Prostate gland (tissue), 2 donors: ENCODE measurements at places on chromosomes 4 and X.
A peak's percentile ranks its signal among the peaks of the same experiment; 100 is the strongest.

DNA sequence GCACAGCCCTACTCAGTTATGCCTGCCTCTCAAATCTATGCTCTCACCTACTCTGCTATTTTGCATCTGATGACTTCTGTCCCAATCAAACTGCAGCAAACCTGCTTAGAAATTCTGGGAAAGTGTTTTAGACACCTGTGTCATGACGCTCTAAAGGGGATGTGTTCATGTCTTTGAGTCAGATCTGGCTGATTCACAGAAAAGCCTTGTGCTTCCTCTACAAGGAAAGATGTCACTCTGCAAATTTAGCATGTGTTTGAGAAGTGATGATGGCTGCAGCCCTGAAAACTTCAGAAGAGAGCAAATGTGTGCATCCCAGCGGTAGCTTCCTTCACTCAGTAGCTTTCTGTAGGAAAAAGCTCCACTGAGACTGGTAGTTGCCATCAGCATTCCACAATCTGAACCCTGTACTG is 235.4 kb downstream of the MGST2 start:
- H3K36me3 ChIP-seq = no peaks in the 10 kb centered on the region
- H3K27me3 ChIP-seq = no peaks in the 10 kb centered on the region
- no peaks in the 10 kb centered on the region for H3K4me1 ChIP-seq
- H3K4me3 ChIP-seq = no peak overlapping the region
- H3K27ac ChIP-seq = peak overlapping the region; percentile 60

GRCh38 chrX:75522565-75523431 is at the start of gene ZDHHC15:
Gene ZDHHC15 (minus strand): TSS chrX:75523037. CDS start chrX:75523024, 13 bp downstream.
- H3K4me1 ChIP-seq = no peaks in the 10 kb centered on the region
- H3K4me3 ChIP-seq = peak within 1 kb of the TSS; percentile 29
- H3K27me3 ChIP-seq = no peaks in the 10 kb centered on the region
- DNase-seq = peak; percentile 21
- peak within 1 kb of the TSS; percentile 62 for H3K27ac ChIP-seq
- no peaks in the 10 kb centered on the region for H3K36me3 ChIP-seq

DNA sequence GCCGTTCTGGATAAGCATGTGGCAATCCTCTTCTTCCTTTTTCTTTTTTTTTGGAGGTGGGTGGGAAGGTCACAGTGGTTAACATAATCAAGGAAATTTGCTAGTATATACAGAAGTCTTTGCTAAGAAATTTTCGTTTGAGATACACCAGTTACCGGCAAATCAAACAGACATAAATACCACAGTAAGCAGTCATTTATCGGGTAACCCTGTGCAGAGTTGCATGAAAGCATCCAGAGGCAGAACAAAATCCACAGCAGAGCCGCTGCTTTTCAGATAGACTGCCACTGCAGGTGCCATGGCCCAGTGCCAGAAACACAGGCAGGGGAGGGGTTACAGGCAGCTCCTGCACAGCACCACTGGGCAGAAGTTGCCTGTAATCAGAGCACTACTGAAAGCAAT is 179.1 kb upstream of the MAB21L2 start:
- no peak for DNase-seq
- H3K27ac ChIP-seq = no peak overlapping the region
- no peaks in the 10 kb centered on the region for H3K27me3 ChIP-seq
- no peak overlapping the region for H3K4me3 ChIP-seq
- no peaks in the 10 kb centered on the region for H3K4me1 ChIP-seq

DNA sequence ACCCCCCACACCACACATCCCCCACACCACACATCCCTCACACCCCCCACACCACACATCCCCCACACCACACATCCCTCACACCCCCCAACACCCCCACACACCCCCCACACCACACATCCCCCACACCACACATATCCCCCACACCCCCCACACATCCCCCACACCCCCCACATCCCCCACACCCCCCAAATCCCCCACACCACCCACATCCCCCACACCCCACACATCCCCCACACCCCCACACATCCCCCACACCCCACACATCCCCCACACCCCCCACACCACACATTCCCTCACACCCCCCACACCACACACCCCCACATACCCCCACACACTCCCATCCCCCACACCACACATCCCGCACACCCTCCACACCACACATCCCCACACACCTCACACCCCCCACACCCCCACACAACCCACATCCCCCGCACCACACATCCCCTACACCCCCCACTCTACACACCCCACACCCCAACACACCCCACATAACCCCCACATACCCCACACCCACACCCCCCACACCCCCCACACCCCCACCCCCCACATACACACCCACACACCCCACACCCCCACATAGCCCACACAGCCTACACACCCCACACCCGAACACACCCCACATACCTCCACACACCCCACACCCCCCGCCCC is 172.9 kb downstream of the DCLK2 start:
- no peak for DNase-seq
- no peak overlapping the region for H3K27ac ChIP-seq
- H3K36me3 ChIP-seq = no peaks in the 10 kb centered on the region
- H3K27me3 ChIP-seq = no peaks in the 10 kb centered on the region
- H3K4me1 ChIP-seq = no peaks in the 10 kb centered on the region

DNA sequence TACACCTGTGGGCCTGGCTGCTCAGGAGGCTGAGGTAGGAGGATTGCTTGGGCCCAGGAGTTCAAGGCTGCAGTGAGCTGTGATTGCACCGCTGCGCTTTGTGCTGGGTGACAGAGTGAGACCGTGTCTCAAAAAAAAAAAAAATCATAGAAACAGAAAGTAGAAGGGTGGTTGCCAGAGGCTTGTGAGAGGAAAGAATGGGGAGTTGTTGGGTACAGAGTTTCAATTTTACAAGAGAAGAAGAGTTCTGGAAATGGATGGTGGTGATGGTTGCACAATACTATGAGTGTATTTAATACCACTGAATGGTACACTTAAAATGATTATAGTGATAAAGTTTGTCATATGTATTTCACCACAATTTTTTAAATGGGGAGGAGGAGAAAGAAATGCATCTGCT is 10.2 kb upstream of the GLOD5 start:
- no peaks in the 10 kb centered on the region for H3K27me3 ChIP-seq
- H3K4me1 ChIP-seq = no peaks in the 10 kb centered on the region
- no peak overlapping the region for H3K4me3 ChIP-seq
- no peaks in the 10 kb centered on the region for H3K36me3 ChIP-seq
- DNase-seq = no peak

GRCh38 chrX:150465881-150466775 is 102.3 kb upstream of the MTM1 start:
- H3K4me3 ChIP-seq = no peak overlapping the region
- H3K27ac ChIP-seq = no peak overlapping the region
- DNase-seq = no peak
- no peaks in the 10 kb centered on the region for H3K36me3 ChIP-seq

DNA sequence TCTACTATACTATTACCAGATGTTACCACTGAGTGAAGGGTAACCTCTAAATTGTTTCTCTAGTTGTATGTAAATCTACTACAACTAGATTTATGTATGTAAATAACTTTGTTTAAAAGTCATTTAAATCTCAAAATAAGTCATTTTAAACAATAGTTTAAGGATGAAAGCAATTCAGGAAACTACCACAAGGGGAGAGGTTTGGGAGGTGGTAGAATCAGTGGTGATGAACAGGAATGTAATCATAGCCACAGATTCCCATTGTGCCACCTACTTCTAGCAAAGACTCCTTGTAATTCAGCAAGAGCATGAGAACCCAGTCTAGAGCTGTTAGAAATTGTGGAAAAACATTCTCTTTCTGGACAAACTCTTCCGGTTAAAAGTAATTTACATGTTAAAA is 234.6 kb downstream of the SLC7A11 start:
- no peak overlapping the region for H3K4me3 ChIP-seq
- H3K36me3 ChIP-seq = no peaks in the 10 kb centered on the region
- no peak overlapping the region for H3K27ac ChIP-seq
- DNase-seq = no peak
- no peaks in the 10 kb centered on the region for H3K4me1 ChIP-seq

DNA sequence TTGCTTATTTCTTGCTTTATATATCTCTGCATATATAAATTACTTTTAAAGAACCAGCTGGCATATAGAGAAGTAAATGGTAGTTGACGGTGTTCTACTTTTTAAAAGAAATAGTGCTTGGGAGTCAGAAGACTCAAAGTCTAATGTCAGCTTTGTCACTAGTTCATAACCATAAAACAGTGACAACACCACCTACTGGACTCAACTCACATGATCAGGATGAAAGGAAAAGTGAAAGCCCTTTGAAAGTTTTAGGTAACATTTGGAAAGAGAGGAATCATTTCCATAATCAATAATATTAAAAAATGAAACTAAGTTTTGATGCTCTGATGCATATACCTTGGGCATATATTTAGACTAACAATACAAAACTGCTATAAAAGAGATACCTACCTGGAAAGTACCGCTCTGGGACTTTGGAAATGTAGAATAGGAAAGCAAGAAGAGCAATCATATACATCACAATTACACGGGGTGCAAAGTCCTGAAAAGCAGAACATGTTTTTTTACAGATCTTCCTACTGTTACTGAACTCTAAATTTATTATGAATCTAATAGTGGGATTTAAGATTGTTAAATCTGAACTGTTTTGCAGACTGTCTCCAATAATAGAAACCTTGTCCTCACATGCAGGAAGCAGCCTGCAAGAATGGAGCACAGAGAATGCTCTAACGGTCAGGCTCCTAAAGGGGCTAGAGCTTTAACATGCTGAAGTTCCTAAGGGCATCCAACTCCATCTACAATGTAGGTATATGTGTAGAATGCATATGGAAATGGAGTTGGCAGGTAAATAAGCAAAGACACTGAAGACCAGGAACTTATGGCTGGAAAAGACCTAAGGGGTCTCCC is 15.6 kb downstream of the PAQR3 start:
- H3K27ac ChIP-seq = no peak overlapping the region
- no peak for DNase-seq
- H3K27me3 ChIP-seq = no peaks in the 10 kb centered on the region
- no peak overlapping the region for H3K4me3 ChIP-seq

GRCh38 chr4:70133473-70133872 is 20.6 kb upstream of the PRR27 start:
- H3K4me3 ChIP-seq = no peak overlapping the region
- H3K27ac ChIP-seq = no peak overlapping the region
- DNase-seq = no peak
- no peaks in the 10 kb centered on the region for H3K36me3 ChIP-seq
- H3K27me3 ChIP-seq = no peaks in the 10 kb centered on the region

DNA sequence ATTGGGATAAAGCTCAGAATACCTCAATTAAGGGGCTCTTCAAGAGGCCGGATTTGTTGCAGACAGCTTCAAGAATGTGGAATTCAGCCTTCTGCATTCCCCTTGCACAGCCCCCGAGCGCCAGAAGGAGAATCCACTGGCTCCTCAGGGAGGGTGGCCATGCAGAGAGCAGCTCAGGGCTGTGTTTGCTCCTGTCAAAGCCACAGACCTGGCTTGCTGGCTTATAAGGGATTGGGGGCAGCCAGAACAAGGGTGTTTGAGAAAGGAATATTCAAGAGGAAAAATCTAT is 36.8 kb downstream of the ING2 start:
- H3K36me3 ChIP-seq = no peaks in the 10 kb centered on the region
- no peak for DNase-seq
- H3K27me3 ChIP-seq = no peaks in the 10 kb centered on the region
- H3K27ac ChIP-seq = no peak overlapping the region

DNA sequence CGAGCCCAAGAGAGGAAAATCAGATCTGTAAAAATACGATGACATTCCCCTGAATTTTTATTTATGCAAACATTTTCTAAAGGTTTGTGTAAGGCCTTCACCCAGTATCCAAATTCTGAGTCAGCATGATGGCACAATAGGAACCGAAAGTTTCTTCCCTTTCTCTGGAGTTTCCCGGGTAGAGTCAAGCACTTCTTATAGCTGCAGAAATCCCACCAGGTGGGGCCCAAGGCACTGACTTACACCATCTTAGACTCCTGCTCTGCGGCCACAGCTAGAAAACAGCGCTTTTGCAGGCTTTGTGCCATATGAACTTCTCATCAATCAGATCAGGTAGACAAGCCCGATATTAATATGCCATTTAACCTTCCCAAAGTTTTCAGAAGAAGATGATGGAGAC is 13.4 kb downstream of the LEF1 start:
- no peak for DNase-seq
- H3K27me3 ChIP-seq = no peaks in the 10 kb centered on the region
- H3K36me3 ChIP-seq = no peaks in the 10 kb centered on the region
- no peak overlapping the region for H3K27ac ChIP-seq
- no peak overlapping the region for H3K4me3 ChIP-seq

DNA sequence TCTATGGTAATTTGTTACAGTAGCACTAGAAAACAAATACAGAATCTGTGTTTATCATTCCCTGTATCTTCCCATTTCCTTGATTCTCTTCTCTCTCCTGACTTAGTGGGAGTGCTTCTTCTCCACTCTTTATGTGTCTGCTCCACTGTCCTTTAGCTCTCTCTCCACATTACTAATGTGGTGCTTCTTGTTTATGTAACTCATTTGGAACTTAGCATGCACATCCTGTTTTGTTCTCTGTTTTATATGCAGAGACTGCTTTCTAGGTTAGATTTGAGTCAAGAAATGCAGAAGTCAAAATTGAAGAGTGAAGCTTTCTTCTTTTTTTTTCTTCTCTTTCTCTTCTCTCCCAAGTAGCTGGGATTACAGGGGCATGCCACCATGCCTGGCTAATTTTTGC is 25.9 kb downstream of the ADH1A start:
- DNase-seq = no peak
- H3K27ac ChIP-seq = no peak overlapping the region
- no peaks in the 10 kb centered on the region for H3K36me3 ChIP-seq
- no peak overlapping the region for H3K4me3 ChIP-seq
- H3K4me1 ChIP-seq = no peaks in the 10 kb centered on the region

DNA sequence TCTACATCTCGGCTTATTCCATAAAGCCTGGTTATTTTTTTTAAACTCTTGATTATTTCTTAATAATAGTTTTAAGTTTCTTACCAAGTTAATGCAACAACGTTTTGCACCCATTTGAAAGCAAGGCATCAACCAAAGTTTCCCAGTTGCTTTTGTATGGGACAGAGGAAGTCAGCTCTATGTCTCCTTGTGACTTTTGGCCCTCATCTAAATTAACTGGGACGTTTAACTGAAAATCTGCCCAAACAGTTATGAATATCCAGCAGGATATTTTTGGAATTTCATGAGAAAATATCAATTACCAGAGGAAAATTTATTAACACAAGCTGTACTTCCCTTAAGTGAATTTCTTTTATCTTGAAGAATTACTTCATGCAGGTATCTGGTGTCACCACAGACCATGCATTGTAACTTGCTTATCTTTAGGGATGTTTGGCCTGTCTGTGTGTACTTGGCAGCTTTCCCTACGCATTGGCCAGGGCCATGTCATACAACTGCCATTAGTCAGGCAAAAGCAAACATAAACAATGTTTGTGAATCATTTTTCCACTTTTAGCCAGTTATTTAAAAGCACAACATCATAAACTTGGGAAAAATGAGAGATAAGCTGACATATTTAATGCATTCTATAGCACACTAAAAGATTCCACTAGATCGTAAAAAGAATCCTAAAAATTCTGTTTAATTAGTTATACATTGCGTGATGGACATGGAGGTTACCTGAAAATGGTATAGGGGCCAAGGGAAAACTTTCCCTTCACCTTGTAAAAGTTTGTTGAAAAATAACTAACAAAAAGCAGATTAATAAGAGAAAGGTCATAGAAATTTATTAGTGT is 101.4 kb upstream of the PDE5A start:
- no peak overlapping the region for H3K27ac ChIP-seq
- peak; percentile 32 for DNase-seq
- no peaks in the 10 kb centered on the region for H3K27me3 ChIP-seq
- no peaks in the 10 kb centered on the region for H3K4me1 ChIP-seq
